ENCODE measurements at places on chromosomes 5 and 9.

DNA sequence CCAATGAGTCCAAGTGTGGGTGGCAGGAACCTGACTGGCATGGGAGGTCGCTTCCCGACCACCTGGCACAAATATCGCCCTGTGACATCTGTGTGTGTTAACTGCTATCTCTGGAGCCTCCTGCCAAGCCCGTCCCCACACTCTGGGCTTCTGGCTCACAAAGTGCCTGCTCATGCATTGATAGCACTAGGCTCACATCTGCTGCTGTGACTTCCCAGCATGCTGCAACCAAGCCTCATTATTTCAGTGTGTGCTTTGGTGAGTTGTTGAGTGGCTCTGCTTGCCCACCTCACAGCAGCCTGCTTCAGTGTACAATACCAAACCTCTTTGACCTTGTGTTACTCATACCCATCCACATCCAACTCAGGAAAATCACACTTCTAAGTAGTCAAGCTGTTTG is 139.8 kb downstream of the APBA1 start:
- no peak for DNase-seq

- no peak for DNase-seq
These were observed 2369.4 kb upstream of the ACO1 start for GRCh38 chr9:30015073-30015472.

- DNase-seq: no peak
These were observed 214.1 kb downstream of the HSPA4 start for GRCh38 chr5:133265720-133266526.

GRCh38 chr5:102241809-102242421 is 54.2 kb downstream of the SLCO4C1 start:
- peak; percentile 61 for DNase-seq

GRCh38 chr5:31273631-31274378 is 80.3 kb downstream of the CDH6 start:
- no peak for DNase-seq

DNA sequence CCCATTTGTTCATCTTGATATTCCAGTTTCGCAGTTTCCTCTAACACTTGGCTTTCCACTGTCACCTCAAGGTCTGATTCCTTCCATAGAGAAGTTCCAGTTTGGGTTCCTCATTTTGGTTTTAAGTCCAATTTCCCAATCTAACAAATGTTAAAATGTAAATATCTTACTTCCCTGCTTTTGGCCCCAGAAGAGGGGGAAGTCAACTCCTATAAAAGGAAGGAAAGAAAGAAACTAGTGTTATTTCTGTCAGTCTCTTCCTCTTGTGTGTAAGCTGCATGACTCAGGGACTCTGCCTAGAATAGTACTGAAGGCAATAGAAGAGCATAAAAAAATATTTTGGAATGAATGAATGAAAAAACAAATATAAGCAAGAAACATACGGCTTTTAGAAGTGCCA is 127.5 kb upstream of the CCNG1 start:
- no peak for DNase-seq

GRCh38 chr5:53557386-53557785 is 3.1 kb upstream of the NDUFS4 start:
- DNase-seq: no peak

DNA sequence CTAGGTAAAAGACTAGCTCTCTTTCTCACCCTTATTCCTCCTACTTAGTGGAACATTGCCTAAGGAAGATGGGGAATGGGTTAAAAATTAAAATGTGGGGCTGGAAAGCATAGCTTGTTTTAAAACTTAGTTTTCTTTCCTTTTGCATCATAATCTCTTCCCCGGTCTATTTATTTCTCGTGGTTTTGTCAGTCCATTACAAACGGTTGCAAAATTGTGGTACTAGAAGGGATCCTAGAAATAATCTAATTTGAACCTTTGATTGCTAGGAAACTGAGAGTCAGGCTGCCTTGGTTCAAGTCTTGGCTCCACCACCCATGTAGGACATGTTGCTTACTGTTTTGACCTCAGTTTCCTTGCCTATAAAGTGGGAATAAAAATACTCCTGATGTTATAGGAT is 1.3 kb downstream of the IL31RA start:
- no peak for DNase-seq

DNA sequence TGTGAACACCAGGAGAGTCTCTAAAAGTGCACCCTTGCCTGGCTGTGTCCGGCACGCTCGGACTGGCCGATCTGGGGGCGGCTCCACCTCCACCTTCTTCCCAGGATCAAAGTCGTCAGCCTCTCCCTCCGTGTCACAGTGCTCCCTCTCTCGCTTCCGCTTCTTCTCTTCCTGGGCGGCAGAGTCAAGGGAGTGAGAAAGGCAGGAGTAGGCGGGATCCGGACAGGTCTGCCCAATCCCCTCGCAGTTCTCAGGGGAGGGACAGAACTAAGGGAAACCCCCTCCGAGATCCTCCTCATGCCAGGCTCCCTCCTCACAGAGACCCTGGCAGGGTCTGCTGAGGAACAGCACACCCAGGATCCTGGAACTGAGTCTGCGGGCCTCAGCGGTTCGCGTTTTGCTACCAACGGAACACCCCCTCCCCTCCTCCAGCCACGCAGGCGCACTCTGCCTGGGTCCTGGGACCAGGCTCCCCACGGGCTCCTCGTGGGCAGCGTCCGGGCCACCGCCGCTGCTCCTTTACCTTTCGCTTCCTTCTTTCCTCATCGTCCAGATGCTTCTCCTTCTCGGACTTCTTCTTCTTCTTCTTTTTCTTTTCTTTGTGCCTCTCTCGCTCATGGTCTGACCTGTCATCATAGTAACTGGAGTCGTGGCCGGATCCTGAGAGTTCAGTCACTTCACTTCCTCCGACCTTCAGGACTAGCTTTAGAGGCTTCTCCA is 1.3 kb downstream of the BRD9 start:
- DNase-seq: no peak

DNA sequence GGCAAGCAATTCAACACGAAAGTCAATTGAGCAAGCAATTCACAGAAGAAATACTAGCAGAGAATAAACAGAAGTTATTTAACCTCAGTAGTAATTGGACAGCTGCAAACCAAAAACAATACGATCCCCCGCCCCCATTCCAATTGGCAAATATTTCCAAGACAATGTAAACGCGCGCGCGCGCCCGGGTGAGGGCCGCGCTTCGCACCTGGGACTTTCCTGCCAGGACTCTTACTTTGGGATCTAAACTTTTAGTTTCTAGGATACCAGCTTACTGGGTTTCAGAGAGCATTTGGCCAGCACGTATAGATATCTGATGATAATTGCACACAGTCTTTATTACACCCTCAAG is 8.6 kb downstream of the RUFY1 start:
- DNase-seq: peak; percentile 73

Measured in DMS53 (cell line).